ENCODE measurements at places on chromosomes 16 and 17. TPM values are rescaled to one million over a fixed set of nuclear protein-coding genes. Genes with fewer than 3 reads are reported as not detected.
A peak's percentile ranks its signal among the peaks of the same experiment; 100 is the strongest.

DNA sequence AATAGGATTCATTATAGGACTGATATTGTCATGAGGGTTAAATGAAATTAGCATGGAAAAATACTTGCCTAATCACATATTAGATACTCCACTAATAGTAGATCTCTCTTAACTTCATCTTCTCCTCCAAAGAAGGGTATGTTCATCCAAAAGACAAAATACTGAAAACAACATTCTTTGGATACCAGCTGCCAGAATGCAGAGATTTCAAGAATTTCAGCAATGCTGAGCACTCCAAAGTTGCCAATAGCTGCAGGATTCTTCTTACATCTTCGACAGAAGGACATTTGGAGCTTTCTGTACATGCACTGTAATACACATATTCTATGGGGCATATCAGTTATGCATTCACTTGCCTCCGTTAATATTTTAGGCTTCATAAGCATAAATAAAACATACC, 436.5 kb downstream of the HAPSTR1 start:
- no peak for DNase-seq

DNA sequence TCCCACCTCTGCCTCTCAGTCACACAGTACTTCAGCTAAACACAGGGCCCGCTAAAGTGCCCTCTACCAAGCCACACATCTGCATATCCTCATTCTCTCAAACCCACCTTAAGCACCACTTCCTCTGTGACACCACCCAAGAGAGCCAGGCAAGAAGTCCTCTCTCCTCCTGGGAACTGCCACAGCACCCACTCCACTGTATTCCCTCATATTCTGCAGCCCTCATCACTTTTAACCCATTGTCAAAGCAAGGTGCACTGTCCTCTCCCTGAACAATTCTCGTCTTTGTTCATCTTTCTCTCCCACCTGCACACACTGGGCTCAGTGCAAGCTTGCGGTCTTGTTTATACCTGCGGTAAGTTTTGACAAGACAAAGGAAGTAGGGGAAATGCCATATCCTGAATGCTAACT, 13.6 kb downstream of the CHD9 start:
- no peak for DNase-seq

DNA sequence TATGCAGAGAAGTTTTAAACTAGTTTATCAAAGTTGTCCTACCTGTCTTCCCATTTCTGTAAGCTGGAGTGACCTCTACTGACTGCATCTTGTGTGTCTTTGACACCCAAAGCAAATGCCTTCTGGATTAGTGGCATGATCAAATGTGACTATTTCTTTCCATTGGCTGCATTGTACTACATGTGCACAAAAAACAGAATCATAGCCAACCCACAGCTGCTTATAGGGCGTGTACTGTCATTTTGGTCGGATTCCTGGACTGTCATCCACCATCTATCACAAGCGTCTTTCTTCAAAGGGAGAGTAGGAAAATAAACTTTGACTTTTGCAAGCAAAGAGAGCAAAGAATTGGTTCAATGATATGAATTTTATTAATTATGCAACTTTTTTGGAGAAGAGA, 310.6 kb downstream of the MAP2K6 start:
- no peak for DNase-seq

- no peak for DNase-seq
Observed at GRCh38 chr17:4785311-4786105, 656 bp downstream of the VMO1 start.

- no peak for DNase-seq
Observed at GRCh38 chr16:17229131-17229530, 241.6 kb downstream of the XYLT1 start.

- no peak for DNase-seq
Observed at GRCh38 chr17:66713533-66714042, 121.3 kb upstream of the CACNG5 start.

DNA sequence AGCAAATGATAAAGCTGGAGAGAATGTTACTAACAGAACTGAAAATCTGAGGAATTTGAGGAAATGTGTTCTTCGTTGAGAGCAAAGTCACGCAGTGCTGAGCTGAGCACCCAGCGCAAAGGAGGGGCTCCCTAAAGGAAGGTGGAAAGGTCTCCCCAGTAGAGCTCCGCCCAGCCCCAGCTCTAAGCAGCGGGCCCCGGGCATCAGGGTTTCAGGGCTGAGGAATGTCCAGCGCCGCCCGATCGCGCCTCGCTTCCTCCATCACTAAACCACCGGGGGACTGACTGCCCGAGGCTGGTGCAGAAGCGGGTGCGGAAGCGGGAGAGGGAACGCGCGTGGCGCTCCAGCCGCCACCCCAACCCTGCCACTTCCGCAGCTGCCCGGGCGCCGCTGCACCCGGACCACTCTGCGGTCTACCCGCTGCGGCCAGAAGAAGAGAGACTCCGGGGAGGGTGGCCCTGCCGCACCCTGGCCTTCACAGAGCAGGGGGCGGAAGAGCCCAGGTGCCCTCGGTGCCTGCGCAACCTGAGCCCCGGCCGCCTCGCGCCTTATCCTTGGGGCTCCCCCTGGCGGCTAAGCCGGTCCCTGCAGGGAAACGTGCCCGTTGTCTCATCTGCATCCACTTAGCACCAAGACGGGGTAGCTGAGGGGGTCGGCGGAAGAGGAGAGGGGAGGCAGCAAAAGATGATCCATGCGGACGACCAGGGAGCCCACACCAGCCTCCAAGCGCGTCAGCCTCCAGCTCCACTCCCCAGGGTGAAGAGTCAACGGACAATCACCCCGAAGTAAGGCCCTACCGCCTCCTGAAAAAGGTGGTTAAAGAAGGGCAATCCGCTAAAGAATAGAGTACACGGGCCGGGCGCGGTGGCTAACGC, 12.4 kb upstream of the GUCY2D start:
- peak; percentile 86 for DNase-seq

Gene NPTX1
- not detected for total RNA-seq
